Activated T-cell treated with anti-CD3 and anti-CD28 coated beads, Interleukin-2, amount 50 U/mL, for 4 hours (primary cell): ENCODE measurements at places on chromosomes 12 and 14.

DNA sequence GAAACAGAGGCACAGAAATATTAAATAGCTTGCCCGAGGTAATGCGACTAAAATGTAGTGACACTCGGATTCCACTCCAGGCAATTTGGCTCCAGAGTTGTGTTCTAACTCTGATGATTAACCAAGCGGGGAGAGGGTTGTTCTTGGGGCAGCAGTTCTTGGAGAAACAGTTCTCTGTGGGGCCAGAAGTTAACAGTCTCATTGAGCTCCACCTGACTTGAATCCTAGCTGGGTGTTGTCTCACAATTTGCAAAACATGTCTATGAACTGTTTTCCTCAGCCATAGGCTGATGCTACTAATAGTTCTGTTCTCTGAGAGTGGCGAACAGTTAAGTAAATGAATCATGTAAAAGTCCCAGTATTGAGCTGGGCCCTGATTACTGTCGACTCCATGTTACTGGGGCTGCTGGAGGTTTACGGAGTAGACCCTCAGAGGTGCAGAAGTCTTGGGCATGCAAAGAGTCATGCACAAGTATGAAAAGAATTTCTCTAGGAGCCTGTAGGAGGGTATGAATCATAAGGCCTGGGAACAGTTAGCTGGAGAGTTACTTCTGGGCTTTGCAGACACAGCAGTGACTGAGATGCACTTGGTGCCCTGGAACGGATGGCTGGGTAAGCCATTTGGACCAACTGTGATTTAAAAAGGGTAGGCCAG lies 15.4 kb upstream of the NIN start:
- no peak for DNase-seq

DNA sequence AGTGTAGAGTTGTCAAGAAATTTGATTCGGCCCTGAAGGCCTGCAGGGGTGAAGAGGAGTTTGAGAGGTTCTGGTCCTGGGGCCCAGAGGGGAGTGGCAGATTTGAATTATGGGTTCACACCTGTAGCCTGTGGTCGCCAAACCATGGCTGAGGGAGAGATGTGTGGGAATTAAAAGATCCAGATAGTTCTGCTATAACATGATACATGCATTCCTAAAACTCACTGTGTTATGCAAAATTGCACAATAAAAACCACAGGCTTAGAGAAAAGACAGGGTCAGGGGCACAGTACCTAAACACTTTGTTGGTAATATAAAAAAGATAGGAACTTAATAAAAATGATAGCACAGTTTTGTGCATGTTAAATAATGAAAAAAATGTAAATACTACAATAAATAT lies 106.2 kb downstream of the TMEM30B start:
- no peak for DNase-seq

GRCh38 chr12:109228664-109229063 lies 80.4 kb downstream of the FOXN4 start:
- no peak for DNase-seq

DNA sequence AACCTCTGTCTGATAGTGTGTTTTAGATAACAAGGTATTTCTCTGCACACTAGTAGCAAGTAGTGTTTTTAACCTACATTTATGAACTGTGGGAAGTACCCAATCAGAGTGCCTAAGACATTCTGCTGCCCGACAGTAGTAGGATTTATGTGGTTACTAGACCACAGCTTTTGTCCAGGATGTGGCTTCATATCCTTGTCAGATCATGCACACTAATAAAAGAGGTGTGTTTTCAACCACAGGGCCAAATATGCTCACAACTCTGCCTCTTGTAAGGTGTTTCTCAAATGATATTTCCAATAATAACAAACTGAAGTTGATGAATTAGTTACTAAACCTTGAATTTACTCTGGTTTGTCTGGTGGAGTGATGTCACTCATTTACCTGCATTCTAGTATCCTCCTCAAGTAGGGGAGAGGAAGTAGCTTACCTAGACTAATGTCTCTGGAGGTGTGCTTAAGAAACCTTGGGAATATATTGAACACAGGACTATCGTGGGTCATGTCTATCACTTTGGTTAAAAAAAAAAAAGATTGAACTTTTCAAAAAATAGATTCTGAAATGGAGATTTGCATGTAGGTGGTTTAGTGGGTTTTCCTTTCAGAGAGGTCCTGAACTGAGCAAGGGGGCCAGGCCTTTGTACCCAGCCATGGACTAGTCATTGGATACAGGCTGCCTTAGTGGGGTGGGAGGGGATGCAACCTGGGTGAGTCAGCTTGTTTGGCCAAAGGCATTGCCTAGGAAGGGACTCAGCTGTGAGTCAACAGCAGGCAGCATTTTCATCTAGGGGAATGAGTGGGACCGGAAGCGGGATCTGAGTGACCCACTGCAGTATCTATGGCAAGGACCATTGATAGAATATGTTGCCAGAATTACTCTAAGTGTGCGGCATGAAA lies 14.1 kb downstream of the FBXW8 start:
- DNase-seq, result no peak

- no peak for DNase-seq
Observed at GRCh38 chr12:44858226-44858855, 17.8 kb downstream of the NELL2 start.

GRCh38 chr14:39246618-39247017 lies 12.9 kb downstream of the MIA2 start:
- DNase-seq, result no peak

DNA sequence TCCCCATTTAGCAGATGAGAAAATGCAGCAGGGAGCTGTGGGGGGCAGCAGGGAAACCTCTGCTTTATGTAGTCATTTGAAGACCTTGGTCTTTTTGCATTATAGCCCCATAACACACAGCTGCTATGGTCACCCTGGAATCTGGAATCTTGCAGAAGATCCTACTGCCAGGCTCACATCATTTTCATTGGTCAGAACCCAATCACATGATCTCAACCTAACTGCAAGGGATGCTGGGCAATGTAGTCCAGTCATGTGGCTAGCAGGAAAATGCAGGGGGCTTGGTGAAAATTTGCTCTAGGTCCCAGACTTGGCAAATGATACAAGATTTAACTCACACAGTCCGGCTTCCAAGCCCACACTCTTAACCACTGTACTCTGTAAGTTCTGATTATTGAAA lies 1028.7 kb downstream of the AACS start:
- DNase-seq, result no peak

DNA sequence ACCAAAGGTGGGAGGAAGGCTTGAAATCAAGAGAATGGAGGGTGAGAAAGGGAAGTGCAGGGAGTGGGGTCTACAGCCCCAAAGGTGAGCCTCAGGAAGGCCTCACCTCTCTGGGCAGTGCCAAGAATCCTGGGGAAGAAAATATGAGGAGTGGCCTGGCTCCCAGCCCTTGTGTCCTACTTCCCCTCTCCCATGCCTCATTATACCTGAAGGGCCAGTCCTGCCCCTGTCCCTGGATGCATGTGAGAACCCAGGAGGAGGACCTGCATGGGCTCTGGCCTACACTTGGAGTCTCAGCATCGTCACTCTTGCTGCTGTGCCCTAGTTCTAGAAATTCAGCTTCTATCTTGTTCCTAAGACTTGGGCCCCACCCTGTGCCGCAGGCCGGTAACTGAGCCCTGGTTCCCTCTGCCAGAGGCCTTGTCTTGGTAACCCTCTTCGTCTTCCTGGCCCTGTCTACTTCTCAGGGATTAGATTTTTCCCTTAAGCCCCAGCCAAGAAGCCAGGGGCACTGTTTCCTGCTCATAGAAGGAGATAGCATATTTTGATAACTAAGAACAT lies 10.9 kb upstream of the MYH7 start:
- DNase-seq, result no peak

- no peak for DNase-seq
Observed at GRCh38 chr14:105374389-105374788, 23.9 kb upstream of the TEX22 start.

DNA sequence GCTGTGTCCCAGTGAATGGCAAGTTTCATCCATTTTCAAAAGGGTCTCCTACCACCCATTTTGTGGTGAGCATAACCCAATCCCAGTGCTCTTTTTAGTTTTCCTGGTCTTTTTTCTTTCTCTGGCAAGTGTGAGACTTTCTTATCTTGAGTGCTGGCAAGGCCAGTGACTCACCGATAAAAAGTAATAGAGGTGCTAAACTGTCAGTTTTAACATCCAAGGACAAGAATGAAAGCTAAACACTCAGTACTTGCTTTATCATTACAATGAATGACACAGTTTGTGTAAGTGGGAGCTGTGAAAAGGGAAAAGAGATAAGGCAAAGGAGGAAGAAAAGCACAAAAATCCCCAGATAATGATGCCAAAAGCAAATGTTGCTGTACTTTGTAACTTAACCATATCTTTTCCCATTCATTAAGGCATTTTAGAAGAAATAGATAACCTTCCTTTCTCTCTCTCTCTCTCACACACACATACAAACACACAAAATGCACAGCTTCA lies 4.9 kb upstream of the LRIG3 start:
- no peak for DNase-seq

- DNase-seq, result no peak
Observed at GRCh38 chr12:93266-94005, 26.9 kb downstream of the IQSEC3 start.

GRCh38 chr14:54839701-54840119 lies 62.9 kb downstream of the GCH1 start:
- DNase-seq, result no peak

DNA sequence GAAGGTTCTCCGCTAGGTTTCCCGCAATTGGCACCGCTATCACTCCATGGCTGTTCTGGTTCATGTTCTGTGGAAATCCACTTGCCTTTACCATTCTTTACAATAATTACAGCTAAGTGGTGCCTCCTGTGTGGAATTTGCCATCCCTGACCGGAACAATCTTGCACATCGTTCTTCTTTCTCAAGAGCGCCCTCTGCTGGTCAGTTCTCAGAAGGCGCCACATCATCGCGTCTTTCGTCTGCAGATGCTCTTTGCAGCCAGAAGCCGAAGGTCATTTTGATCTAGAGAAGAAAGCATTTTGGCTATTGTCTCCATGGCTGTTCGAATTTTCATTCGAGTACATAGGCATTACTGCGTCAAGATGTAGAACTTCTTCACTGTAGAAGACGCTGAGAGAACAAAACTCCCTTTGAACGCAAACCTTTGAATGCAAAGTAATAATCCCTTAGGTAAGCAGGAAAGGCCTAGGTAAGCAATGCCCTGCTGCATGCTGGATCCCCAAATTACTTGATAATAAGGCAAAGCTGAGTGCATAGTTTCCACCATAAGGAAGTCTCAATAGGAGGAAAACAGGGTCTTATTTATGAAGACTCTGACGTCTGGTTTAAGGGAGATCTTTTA lies 10.1 kb upstream of the RTRAF start:
- peak; percentile 86 for DNase-seq

GRCh38 chr12:119797090-119797489 lies 80.0 kb downstream of the CIT start:
- DNase-seq, result no peak

DNA sequence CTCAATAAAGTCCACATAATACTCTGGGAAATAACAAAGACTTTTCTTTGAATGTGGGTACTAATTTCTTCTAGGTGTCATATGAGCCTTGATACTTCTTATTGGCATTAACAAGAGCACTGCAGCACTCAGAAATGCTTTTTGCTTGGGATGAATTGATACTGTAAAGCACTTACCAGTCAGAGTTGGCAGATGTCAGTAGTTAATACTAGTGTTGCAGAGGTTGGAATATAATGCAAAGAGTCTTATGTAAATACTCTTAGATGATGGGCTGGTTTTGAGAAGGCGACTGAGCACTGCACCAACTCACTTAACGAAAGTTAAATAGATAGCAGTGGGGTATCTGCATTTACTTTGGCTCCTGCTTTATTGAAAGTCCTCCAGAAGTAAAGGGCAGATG lies 25.6 kb upstream of the MBIP start:
- no peak for DNase-seq

GRCh38 chr14:33273978-33274377 lies 335.3 kb downstream of the NPAS3 start:
- DNase-seq, result no peak

DNA sequence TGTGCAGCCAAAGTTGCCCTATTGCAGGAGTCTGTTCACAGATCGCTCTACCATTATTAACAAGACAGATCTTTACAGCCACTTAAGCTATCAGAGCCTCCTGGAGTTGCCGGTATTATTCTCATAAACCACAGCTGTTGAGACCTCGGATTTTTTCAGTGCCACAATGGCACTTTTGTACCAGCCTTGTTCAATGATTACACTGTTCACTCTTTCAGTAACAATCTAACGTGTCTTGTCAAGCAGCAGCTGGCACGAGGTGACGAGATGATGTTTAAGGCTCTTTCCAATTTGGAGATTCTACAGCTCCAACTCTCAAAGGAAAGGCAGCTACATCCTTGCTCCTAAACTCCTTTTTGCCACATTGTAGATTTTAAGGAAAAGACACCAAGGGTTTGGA lies 30.7 kb downstream of the LRIG3 start:
- DNase-seq, result no peak

- DNase-seq, result no peak
Observed at GRCh38 chr14:45091710-45092109, 7.8 kb downstream of the PRPF39 start.

GRCh38 chr14:56310643-56311042 lies 192.4 kb downstream of the PELI2 start:
- DNase-seq, result no peak

DNA sequence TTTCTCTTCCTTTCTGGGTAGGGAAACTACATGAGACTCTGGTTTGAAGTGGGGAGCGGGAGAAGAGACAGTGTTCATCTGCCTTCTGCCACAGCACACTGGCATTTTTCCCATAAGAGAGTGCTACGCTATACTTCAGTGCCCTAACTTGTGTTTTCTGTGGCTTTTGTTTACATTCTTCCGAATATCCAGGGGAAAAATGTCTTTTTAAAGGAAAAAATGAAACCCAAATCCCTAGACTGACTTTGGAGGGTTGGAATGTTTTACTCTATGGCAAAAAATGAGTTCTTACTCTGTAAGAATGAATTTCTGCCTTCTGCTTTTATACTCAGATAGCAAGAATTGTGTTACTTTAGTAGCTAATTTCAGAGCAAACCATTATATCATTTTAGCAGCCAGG lies 88.1 kb upstream of the TMEM263 start:
- no peak for DNase-seq

- DNase-seq, result no peak
Observed at GRCh38 chr14:46887144-46887543, 235.6 kb upstream of the RPL10L start.

- no peak for DNase-seq
Observed at GRCh38 chr12:14576896-14577295, 9.2 kb upstream of the PLBD1 start.

DNA sequence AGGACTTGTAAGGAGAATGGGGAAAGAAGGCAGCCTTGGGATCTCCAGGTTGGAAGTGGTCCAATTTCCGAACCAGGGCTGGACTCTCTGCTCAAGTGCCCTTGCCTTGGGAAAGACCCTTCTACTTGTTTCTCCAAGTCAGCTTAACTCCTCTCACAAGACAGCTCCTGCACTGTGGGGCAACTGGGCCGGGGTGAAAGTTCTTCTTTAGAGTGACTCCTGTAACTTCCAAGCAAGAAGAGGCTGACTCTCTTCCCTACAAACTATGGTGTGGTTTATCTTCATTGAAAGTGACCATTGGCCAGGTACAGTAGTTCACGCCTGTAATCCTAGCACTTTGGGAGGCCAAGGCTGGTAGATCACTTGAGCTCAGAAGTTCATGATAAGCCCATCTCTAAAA lies 13.7 kb downstream of the KRT1 start:
- no peak for DNase-seq

GRCh38 chr12:95951515-95951914 lies 8.4 kb downstream of the AMDHD1 start:
- no peak for DNase-seq
